ENCODE measurements at places on chromosomes 1 and 21.

- H3K4me3 ChIP-seq: no peak overlapping the region
- H3K27me3 ChIP-seq: no peaks in the 10 kb centered on the region
- H3K4me1 ChIP-seq: peaks cover 5% of the 10 kb centered on the region
- no peaks in the 10 kb centered on the region for H3K36me3 ChIP-seq
- no peak overlapping the region for H3K27ac ChIP-seq
These were observed 117.4 kb downstream of the CRYAA start for GRCh38 chr21:43286196-43286595.

- H3K27ac ChIP-seq: no peak overlapping the region
- peaks cover 9% of the 10 kb centered on the region for H3K36me3 ChIP-seq
- no peak for DNase-seq
- H3K4me1 ChIP-seq: no peaks in the 10 kb centered on the region
These were observed 25.6 kb downstream of the ZYG11B start for GRCh38 chr1:52751589-52752483.

DNA sequence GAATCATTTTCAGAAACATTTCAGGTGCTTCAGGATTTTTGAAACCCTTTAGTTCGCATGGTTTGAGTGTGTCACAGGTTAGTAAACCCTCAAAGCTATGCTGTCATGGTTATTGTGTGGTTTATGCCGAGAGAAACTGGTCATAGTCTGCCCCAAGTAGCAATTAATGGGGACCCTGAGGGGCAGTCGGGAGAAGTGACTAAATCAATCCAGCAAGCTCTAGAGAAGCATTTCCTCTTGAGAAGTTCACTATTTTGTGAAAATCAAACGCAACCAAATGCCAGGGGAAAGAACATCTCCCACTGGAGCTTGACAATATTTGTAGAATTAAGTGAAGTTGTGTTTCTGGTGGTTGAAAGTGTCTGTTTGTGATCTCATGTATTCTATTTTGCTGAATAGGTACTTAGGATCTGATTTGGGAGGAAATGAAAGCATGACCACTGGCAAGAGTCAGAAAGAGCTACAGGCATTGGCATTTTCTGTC is 63.0 kb upstream of the BACH1 start:
- no peaks in the 10 kb centered on the region for H3K36me3 ChIP-seq
- no peak for DNase-seq
- peaks cover 5% of the 10 kb centered on the region for H3K27me3 ChIP-seq
- H3K4me3 ChIP-seq: no peak overlapping the region
- no peak overlapping the region for H3K27ac ChIP-seq

GRCh38 chr21:41651830-41652229 is 115.0 kb downstream of the RIPK4 start:
- H3K36me3 ChIP-seq: no peaks in the 10 kb centered on the region
- no peak overlapping the region for H3K4me3 ChIP-seq
- no peak for DNase-seq
- no peak overlapping the region for H3K27ac ChIP-seq

DNA sequence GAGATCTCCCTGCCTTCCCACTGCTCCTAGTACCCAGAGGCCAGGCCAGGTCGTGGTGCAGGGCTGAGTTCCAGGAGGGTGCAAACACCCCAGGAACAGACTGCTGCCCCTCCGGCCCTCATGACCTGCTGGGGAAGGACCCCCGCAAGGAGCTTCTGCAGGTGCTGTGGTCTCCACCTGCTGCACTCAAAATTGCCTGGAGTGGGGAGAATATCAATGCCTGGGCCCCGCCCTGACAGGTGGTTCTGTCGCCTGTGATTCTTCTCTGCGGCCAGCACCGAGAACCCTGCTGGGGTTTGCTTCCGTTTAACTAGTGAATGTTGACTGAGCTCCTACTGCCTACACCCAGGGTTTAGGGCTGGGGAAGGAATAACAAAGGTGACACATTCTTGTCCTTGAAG is 2.1 kb upstream of the TFF3 start:
- no peak overlapping the region for H3K27ac ChIP-seq
- peaks cover 13% of the 10 kb centered on the region for H3K4me1 ChIP-seq
- no peak overlapping the region for H3K4me3 ChIP-seq
- no peaks in the 10 kb centered on the region for H3K27me3 ChIP-seq
- no peaks in the 10 kb centered on the region for H3K36me3 ChIP-seq

DNA sequence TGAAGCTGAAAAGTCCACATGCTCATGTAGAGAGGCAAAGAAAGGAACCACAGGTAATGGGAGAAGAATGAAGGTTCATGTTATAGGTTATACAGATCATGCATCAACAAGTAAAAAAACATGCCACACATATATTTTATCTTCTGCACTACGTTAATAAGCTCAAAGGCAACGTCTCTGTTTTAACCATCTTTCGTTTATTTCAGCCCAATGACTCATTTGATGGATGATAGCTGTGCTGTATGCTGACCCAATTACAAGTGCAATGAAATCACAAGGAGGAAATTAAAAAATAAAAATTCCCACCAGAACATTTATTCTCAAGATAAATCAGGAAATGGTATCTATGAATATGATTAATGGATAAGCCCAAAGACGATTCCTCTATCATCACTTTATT is 24.6 kb downstream of the XCL1 start:
- no peaks in the 10 kb centered on the region for H3K4me1 ChIP-seq
- no peak for DNase-seq
- no peak overlapping the region for H3K4me3 ChIP-seq
- H3K27ac ChIP-seq: no peak overlapping the region
- H3K36me3 ChIP-seq: no peaks in the 10 kb centered on the region
- H3K27me3 ChIP-seq: no peaks in the 10 kb centered on the region

DNA sequence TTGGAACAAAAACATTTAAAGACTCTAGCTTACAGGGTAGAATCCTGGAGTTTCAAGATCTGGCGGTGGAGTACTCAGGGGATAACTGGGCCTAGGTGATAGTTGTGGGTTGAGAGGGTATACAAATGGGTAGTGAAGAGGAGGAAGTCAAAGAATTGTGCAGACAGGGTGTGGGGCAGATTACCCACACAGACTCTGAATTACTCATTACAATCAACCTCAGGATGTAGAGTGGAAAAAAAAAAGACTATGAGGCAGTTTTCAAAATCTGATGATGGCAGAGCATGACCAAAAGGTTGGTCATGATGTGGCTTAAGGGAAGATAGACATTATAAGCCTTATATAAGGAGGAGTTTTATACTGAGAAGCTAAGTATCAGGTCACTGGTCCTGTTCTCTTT is 44.1 kb upstream of the GLIS1 start:
- DNase-seq: no peak
- H3K4me1 ChIP-seq: no peaks in the 10 kb centered on the region
- no peaks in the 10 kb centered on the region for H3K27me3 ChIP-seq
- no peak overlapping the region for H3K27ac ChIP-seq

DNA sequence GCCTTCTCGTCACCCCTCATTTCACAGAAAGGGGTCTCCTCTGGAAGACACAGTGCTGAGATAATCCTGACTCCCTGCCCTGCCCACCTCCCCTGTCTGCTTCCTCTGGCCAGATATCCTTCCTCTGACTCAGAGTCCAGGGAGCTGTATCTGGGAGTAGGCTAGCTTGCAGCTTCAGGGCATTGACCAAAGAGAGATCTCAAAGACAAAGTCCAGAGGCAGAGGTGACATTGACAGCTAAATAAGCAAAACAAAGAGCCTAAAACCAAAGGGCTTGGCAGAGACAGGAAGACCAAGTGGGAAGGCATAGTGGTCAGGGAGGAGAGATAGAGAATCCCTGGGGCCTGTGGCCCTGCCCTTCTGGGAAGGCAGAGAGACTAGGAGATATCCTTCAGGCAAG is 64.9 kb downstream of the TNR start:
- peaks cover 11% of the 10 kb centered on the region for H3K4me1 ChIP-seq
- H3K36me3 ChIP-seq: no peaks in the 10 kb centered on the region
- H3K27ac ChIP-seq: no peak overlapping the region
- no peak for DNase-seq
- no peak overlapping the region for H3K4me3 ChIP-seq
- H3K27me3 ChIP-seq: no peaks in the 10 kb centered on the region

DNA sequence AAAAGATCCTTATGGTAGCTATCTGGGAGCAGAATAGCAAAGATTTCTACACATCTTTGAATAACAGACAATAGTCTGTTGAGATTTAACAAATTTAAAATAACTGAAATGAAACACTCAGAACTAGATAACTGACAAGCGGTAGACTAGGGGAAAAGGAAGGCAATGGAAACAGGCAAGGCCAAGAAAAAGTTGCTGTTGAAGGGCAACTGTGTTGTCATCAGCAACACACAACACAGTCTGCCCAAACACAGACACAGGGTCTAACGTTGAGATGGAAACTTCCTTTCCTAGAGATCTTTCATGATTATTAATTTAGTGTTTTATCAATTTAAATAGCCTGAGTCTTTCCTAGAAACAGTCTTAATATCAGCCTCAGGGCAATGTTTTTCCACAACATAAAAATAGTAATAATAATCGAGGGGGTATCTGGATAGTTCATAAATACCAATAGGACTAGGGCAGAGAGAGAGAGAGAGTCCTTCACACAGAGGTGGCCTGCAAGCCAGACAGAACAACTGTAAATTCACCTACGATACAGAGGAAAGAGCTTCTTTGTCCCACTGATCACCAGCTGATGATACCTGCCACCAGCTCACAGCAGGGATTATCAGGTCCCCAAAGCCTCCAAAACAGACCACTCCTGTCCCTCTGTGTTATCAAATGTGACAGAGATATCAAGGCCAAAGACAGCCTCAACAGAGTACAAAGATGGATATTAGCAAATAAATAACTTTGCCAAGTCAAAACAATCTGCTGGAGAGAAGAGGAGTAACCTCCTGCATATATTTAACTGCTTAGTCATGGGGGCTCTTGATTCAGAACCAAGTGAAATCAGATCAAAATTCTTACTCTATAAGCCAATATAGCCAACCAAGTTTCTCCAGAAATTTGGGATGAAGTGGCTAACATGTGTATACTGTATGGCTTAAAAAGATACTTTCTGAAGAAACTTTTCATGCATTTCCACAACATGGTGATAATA is 245.3 kb downstream of the SLC45A1 start:
- H3K4me1 ChIP-seq: peaks cover 2% of the 10 kb centered on the region
- H3K27me3 ChIP-seq: no peaks in the 10 kb centered on the region
- H3K27ac ChIP-seq: no peak overlapping the region
- H3K4me3 ChIP-seq: no peak overlapping the region

- peaks cover 10% of the 10 kb centered on the region for H3K27me3 ChIP-seq
- no peak for DNase-seq
- H3K27ac ChIP-seq: no peak overlapping the region
- no peaks in the 10 kb centered on the region for H3K36me3 ChIP-seq
- no peak overlapping the region for H3K4me3 ChIP-seq
These were observed 148.7 kb upstream of the LMO4 start for GRCh38 chr1:87179851-87180519.

DNA sequence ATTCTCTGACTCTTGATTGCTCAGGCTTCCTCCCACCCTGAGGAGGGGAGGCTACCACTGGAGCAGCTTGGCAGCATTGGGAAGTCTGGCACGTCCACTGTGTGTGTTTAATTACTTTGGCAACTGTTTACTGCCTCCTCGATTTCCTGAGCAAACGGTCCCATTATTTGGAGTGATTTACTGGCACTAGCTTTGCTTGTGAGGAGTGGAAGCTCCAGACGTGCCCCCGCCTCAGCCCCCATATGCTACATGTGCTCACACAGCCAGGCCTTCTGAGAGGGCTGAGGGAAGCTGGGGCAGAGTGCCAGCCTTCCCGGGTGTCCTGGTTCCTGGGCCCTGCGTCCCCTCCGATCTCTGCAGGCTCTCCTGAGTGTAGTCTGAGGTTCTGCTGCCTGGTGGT is 306.2 kb downstream of the PTPRU start:
- H3K4me3 ChIP-seq: no peak overlapping the region
- H3K36me3 ChIP-seq: no peaks in the 10 kb centered on the region
- no peaks in the 10 kb centered on the region for H3K27me3 ChIP-seq

DNA sequence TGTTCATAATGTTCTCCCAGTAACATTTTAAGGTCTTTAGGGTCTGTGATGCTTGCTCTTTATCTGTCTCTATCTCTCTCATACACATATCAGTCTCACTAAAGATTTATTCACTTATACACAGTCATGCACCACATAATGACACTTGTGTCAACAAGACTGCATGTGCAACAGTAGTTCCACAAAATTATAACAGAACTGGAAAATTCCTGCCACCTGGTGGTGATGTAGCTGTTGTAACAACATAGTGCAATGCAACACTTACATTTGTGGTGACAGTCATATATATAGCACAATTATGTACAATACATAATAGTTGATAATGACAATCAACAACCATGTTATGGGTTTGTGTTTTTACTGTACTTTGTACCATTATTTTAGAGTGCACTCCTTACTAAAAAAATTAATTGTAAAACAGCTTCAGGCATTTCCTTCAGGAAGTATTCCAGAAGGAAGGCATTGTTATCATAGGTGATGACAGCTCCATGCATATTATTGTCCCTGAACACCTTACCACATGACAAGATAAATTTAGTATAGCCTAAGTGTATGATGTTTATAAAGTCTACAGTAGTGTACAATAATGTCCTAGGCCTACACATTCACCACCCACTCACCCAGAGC is 8.1 kb downstream of the TDRD5 start:
- no peaks in the 10 kb centered on the region for H3K27me3 ChIP-seq
- no peak overlapping the region for H3K27ac ChIP-seq
- H3K36me3 ChIP-seq: no peaks in the 10 kb centered on the region
- H3K4me1 ChIP-seq: no peaks in the 10 kb centered on the region
- no peak for DNase-seq

GRCh38 chr1:160161965-160162705 is 10.7 kb downstream of the ATP1A4 start:
- H3K27me3 ChIP-seq: no peaks in the 10 kb centered on the region
- H3K36me3 ChIP-seq: no peaks in the 10 kb centered on the region
- H3K4me1 ChIP-seq: peaks cover 3% of the 10 kb centered on the region
- DNase-seq: peak; percentile 29
- no peak overlapping the region for H3K27ac ChIP-seq

DNA sequence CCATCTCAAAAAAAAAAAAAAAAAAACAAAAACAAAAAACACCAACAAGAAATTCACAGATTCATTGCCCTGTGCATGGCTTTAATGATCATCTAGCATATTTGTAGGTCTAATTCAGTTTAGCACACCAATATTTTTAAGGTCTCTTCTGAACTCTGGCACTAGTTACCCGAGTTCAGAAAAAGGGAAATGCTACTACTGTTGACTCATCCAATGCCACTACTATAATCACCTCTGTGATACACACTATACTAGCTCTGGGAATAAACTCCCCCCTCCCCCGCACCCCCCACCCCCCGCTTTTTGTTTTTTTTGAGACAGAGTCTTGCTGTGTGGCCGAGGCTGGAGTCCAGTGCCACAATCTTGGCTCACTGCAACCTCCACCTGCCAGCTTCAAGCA is 55.6 kb downstream of the FBXO42 start:
- no peak for DNase-seq
- H3K27ac ChIP-seq: no peak overlapping the region
- peaks cover 77% of the 10 kb centered on the region for H3K36me3 ChIP-seq
- H3K27me3 ChIP-seq: no peaks in the 10 kb centered on the region
- no peaks in the 10 kb centered on the region for H3K4me1 ChIP-seq
- H3K4me3 ChIP-seq: no peak overlapping the region

- no peaks in the 10 kb centered on the region for H3K4me1 ChIP-seq
- no peak for DNase-seq
- no peak overlapping the region for H3K4me3 ChIP-seq
- no peaks in the 10 kb centered on the region for H3K27me3 ChIP-seq
- H3K27ac ChIP-seq: no peak overlapping the region
These were observed 88.9 kb upstream of the NGF start for GRCh38 chr1:115426956-115427355.

Measured in neuronal stem cell (in vitro differentiated cells).